ENCODE measurements at places on chromosomes 2 and 18.

GRCh38 chr2:105180491-105180972 lies 61.0 kb upstream of the GPR45 start:
- no peak for DNase-seq

GRCh38 chr2:190455358-190456095 lies 47.4 kb downstream of the MFSD6 start:
- no peak for DNase-seq

DNA sequence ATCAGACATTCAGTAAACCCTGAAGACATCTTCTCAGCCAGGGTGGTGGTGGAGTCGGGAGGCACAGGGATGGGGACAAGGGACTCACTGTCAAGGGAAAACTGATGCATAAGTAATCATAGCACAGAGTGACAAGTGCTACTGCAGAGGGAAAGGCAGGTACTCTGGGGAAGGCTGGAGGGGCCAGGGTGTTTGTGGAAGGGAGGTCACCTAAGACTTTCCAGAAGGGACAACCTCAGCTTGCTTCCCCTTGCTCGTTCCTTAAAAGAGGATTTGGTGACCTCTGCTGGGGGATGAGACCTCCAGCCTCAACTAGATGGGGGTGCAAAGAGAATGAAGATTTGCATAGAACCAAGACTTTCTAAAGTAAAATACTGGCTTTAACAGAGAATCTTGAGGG lies 99.5 kb downstream of the SLC4A3 start:
- DNase-seq = no peak

DNA sequence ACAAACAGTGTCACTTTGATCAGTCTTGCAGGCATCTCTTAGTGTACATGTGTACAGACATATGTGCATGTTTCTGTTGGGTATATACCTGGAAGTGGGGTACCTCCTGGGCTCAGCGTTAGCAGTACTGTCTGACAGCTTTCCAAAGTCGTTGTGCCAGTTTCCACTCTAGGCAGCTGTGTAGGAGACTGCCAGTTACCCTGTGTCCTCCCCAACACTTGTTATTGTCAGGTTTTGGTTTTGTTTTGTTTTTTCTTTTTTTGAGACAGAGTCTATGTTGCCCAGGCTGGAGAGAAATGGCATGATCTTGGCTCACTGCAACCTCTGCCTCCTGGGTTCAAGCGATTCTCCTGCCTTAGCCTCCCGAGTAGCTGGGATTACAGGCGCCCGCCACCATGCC lies 6.2 kb downstream of the FKBP1B start:
- no peak for DNase-seq

DNA sequence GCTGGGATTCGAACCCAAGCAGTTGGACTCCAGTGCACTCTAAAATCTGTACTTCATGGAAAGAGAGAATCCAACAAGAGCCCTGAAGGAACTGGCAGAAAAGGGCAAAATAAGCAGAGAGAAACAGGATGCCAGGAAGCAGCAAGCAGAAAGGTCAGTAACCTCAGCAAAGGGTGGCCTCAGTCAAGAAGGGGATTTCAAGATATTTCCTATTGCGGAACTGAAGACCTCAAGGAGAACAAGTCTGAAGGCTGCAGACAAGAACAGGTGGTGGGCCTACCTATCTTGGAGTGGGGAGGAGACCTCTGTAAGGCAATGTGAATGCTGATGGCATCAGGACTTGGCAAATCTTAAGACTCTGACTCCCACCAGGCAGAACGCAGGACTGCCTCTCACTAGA lies 20.1 kb upstream of the MREG start:
- no peak for DNase-seq

GRCh38 chr2:209382775-209383174 lies 41.1 kb upstream of the MAP2 start:
- no peak for DNase-seq

- DNase-seq = no peak
Observed at GRCh38 chr2:38386377-38386776, 9.3 kb upstream of the ATL2 start.

DNA sequence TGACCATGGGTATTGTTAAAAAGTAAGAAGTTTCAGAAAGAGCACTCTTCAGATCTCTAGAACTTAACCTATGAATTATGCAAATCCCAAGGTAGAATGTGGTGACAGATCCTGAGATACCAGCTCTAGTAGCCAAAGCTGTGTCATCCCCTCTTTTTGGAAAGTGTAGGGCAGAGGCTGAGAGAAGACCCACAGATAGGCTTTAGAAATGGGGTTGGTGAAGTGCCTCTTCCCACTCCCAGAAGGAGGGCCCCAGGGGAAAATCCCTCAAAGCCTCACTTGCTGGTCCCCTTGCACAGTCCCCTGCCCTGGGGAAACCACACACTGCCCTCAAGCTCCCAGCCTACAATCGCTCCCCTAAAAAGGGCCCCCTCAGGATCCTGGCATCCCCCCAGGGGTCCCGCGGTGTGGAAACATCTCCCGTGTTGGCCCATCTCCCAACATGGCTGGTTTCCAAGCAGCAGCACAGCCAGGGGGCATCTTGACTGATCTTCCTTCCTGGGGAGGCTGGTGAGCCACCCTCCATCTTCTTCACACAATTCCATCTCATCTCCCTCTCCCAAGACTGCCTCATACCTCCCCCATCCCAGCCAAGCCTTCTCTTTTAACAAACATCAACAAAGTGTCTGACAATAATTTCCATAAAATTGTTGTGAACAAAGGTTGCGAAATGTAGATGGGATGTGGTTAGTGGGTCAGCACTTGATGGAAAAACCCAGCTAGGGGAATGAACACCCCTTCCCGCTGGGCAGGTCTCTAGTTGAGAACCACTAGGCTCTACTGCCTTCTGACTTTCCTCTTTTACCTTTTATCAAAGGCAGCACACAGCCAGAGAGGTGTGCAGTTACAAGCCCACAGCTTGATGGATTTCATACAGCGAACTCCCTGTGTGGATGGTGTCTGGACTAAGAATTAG lies 25.1 kb downstream of the MAL start:
- DNase-seq = no peak

DNA sequence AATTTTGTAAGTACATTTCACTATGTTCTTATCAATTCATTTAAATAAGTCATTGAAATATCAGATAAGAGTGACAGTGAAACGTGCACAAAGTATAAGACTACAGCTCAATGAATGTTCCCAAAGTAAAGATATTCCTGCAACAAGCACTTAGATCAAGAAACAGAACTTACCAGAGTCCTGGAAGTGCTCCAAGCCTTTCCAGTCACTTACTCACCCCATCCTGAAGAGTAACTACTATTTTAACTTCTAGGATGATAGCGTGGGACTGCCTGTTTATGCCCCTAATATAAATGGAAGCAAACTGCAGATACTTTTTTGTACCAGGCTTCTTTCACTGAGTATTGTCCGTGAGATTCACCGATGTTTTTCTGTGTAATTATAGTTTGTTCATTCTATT lies 768.9 kb downstream of the SLC4A3 start:
- no peak for DNase-seq
